ENCODE measurements at places on chromosomes 3 and 15.

- DNase-seq: no peak
Measured at GRCh38 chr3:122253581-122253980, 70.1 kb downstream of the CASR start.

DNA sequence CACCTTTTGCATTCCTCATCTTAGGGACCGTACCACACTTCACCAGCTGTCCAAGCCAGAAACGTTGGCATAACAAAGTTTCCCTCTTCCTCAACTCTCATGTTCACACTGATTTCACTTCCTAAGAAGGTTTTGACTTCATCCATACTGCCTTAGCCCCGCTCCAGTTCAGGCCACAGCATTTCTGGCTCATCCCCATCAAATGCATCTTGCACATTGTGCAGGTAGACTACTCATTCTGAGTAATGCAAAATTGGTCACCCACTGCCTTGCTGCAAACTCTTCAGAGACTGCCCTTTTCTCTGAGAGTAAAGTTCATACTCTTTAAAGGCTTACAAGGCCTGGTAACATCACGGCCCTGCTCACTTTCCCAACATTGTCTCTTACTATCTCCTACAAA, 8.8 kb downstream of the NUSAP1 start:
- no peak for DNase-seq

DNA sequence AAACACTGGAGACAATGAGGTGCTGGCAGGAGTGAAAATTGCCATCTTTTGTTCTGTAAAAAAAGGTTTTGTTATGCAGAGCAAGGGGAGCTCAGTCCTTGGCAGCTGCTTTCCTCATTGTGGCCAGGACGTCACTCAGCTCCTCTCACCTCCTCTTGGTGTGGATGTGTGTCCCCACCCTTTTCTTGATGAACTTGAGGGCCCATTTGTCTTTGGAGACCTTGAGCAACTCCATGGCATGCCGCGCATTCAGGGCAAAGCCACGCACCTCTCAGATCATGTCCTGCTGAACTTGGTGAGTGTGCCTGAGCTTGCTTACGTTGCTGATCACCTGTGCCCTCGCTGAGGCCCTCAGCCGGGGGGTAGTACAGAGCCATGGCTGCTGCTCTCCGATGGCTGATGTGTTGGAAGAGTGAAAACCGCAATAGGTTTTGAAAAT, 24.5 kb upstream of the BDH1 start:
- no peak for DNase-seq

DNA sequence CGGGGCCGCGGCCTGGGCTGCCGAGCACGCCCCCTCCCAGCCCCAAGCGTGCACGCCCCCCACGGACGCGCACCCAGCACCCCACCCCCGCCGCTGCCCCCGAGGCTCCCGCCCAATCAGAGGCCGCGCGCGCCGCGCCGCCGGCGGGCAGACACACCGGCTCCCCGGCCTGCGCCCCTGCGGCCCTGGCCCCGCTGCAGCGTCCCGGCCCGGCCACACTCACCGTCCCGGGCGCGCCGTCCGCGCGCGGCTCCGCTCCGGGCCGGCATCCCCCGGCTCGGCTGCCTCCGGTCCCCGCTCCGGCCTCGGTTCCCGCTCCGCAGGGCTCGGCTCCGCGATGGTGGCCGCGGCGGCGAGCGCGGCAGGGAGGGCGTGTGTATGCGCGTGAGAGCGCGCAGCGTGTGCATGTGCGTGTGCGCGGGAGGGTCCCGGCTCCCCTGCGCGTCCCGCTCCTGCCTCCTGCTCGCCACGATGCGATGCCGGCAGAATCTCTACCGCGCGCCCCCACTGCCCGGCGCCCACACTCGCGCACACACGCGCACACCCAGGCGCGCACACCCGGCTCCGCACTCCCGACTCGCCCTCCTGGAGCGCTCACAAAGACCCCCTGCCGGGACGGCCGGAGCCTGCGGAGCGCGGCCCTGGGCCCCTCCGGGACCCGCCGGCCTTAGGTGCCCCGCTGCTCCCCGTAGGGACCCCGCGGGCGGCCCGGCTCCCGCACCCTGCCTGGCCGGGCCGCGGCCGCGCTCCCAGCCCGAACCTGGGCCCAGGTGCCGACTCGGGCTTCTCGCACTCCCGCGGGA, 186.5 kb upstream of the LINGO1 start:
- DNase-seq: no peak

GRCh38 chr3:154919226-154919625, 160.9 kb upstream of the MME start:
- no peak for DNase-seq

GRCh38 chr15:91983729-91984340, 130.3 kb downstream of the SLCO3A1 start:
- no peak for DNase-seq

DNA sequence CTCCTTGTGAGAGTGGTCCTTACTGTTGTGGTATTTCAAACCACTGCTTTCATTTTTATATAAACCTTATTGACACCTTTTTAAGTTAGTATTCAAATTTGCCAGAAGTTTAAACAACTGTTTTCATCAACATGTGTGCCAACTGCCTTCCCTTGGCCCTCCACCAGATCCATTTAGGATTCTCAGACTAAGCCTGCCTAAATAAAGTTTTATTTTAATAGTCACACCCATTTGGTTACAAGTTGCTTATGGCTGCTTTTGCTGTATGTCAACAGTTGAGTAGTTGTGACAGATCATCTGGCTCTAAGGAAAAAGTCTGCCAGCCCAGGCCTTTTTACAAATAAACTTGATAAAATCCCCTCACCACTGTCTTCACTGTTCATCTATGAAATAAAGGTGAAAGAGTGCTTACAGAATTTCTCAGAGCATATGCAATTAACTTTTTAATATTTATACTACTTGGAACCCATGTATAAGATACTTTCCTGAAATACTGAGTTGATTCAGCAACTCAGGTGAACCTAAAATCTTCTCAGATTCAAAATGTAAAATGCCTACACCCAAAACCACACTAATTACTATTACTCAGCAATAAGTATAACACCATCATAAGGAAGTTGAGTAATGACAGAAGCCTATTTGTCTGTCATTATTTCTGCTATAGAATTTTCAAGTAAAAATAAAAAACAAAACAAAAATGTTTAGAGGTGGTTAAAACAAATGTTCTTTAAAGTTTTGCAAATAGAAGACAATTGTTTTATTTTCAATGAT, 35.1 kb downstream of the PEAK1 start:
- no peak for DNase-seq

DNA sequence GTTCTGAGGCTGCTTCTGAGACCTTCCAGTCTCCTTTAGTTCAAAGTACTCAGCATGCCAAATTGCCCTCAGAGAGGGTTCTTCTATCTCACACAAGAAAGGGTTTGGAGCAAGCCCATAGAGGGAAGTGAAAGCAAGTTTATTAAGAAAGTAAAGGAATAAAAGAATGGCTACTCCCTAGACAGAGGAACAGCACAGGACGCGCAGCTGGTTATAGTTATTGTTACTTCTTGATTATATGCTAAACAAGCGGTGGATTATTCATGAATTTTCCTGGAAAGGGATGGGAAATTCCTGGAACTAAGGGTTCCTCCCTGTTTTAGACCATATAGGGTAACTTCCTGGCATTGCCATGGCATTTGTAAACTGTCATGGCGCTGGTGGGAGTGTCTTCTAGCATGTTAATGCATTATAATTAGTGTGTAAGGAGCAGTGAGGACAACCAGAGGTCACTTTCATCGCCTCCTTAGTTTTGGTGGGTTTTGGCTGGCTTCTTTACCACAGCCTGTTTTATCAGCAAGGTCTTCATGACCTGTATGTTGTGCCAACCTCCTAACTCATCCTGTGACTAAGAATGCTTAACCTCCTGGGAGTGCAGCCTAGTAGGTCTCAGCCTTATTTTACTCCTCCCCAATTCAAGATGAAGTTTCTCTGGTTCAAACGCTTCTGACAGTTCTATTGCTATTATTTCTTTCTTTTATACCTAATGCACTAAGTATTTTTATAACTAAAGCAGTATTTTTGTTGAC, 26.3 kb downstream of the SCN11A start:
- no peak for DNase-seq

DNA sequence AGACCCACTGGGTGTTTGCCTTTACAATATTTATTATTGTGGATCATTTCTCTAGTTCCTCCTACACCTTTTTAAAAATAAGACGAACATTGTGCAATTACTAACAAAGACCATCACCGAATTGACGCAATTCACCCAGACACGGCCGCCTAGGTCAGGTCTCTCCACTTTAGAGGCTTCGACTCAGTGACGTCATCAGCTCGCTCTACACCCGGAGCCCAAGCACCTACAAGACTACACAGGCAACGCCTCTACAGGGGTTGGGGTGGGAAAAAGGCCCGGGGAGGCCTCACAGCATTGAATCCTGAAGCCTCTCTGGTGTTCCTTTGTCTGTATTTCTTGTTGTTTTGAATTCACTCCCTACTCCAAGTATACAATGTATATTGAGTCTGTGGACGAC, 16.6 kb downstream of the ZIC4 start:
- no peak for DNase-seq

- no peak for DNase-seq
Measured at GRCh38 chr3:5160321-5160720, 27.2 kb upstream of the EDEM1 start.

DNA sequence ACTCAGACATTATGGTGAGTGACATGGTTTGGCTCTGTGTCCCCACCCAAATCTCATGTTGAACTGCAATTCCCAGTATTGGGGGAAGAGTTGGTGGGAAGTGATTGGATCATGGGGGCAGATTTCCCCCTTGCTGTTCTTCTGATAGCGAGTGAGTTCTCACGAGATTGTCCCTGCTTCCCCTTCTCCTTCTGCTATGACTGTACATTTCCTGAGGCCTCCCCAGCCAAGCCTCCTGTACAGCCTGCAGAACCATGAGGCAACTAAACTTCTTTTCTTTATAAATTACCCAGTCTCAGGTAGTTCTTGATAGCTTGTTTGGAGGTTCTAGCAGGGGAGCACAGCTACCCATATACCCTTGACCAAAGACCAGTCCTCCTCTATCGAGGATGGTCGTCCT, 45.9 kb downstream of the ADAM10 start:
- DNase-seq: no peak
